ENCODE measurements at places on chromosomes 2 and 18.
A peak's percentile ranks its signal among the peaks of the same experiment; 100 is the strongest.

DNA sequence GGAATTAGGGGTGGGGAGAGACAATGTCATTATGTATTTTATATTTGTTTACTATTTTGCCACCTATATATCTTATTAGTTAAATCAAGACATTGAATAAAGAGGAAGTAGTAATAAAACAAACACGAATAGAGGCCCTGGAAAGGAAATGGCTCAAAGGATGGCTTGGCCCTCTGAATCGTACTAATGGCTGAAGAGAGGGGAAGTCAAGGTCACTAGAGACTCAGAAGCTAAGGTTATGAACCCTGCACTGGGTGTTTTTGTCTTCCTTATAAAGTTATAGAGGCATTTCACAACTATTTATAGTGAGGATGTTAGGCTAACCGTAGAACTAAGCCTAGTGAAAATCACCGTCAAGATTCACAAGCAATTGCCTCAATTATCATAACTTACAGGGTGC is 685.9 kb downstream of the ARHGAP15 start:
- DNase-seq: no peak

- no peak for DNase-seq
Measured at GRCh38 chr18:38576916-38577315, 1011.3 kb upstream of the CELF4 start.

- DNase-seq: no peak
Measured at GRCh38 chr18:42183746-42184145, 228.7 kb downstream of the PIK3C3 start.

DNA sequence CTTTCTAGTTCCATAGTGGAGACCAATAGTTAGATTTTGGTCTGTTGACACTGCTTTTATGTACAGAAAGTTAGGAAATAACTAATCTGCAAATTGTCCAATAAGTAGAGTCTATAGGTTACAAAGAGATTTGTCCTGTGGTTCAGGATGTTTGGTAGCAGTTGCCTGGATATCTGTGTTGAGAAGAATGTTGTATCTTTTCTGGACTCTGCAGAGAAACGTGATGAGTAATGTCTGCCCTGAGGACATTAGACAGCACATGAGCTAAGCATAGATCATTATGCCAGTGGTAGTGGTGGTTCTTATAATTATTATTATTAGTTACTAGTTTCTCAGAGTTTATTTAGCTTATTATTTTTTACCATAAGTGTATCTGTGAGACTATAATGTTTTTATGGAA is 65.8 kb downstream of the ANKRD62 start:
- no peak for DNase-seq

DNA sequence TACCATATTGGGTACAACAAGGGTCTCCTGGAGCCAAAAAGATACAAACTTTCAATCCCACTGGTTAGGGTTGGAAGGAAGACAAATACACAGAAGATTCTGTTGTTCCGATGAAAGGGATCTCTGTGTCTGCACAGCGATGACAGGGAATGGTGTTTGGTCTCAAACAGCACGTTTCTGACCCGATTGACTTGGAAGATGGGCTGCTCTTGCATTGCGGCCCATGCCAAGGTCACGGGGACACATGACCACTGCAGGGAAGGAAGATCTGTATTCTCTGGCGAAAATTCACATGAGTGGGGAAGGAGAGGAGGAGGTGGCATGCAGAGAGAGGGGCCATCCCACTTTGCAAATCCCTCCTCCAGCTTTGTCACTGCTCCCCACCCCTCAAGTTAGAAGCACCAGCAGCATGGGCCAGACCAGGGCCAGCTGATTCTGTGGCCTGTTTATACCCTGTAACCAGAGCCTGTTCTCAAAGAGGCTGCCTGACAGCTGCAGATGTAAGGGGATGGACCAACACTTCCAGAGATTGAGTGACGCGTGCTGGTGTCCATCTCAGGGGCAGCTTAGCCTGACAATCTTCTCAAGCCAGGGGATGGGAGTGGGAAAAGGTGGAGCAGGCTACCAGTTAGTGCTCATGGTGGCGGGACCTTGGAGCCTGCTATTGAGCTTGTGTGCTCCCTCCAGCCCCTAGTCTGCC is 57.2 kb downstream of the TNP1 start:
- no peak for DNase-seq

- DNase-seq: no peak
Measured at GRCh38 chr2:175599966-175600831, 401.9 kb downstream of the LNPK start.

GRCh38 chr2:174013315-174013751 is 48.2 kb upstream of the SP3 start:
- no peak for DNase-seq

- no peak for DNase-seq
Measured at GRCh38 chr18:59451073-59451472, 92.0 kb upstream of the LMAN1 start.

DNA sequence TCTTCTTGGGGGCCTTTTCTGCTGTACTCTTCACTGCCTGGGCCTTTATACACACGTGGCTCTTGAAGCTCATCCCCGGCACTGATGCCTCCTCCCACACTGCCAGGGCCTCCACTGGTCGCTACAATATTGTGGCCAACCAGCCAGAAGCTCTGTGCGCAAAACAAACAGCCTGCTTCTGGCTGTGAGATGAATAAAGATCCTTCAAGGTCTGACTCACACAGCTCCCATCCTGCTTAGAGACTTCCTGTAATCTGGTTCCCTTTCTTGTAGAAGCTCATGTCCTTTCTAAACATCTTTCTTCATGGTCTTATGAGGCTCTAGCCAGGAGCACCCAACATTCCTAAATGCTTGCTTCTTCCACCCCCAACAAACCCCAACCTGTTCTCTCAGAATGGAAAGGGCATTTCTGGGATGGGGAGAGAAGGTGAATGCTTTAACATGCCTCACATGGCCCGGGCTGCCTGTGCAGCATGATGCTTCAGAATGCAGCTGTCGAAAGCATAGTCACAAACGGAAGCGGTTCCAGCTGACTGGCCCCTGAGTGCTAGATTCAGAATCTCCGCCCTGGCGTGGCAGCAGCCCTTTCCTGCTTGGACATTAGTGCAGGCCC is 24.6 kb downstream of the NRP2 start:
- DNase-seq: peak; percentile 74

- no peak for DNase-seq
Measured at GRCh38 chr18:48502906-48503305, 35.9 kb upstream of the CTIF start.

GRCh38 chr18:77482190-77483085 is 232.8 kb downstream of the GALR1 start:
- DNase-seq: no peak

DNA sequence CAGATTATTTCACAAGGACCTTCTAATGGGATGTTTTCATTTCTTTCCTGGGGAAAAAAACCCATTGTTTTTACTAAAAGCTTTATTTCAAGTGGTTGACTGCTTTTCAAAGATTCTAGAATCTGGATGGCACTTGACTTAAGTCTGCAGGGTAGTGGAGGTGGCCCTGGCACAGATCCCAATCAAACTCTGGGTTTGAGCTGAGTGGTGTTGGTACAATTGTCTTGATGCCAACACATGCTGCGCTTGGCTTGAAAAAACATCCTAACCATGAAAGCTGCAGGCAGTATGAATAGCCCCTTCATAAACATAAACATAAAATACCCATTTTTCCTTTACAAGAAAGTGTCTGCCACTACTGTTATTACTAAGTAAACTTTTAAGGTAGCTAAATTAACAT is 3.6 kb downstream of the PAPOLG start:
- DNase-seq: no peak

DNA sequence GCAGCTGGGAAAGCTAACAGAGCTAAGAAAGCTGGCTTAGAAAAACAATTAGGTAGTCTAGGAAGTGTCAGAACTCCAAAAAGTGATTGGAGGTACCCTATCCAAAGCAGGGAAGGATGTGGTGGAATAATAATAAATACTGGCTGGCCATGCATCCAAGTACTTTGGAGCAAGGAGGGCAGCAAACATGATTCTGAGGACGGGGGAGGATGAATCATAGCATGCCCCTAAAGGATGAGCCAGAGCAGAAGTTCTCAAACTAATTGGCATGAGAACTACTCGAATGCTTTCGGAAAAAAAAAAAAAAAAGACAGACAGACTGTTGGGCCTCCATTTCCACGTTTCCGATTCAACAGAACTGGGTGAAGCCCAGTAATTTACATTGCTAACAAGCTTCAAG is 2.4 kb downstream of the CWC22 start:
- DNase-seq: no peak

DNA sequence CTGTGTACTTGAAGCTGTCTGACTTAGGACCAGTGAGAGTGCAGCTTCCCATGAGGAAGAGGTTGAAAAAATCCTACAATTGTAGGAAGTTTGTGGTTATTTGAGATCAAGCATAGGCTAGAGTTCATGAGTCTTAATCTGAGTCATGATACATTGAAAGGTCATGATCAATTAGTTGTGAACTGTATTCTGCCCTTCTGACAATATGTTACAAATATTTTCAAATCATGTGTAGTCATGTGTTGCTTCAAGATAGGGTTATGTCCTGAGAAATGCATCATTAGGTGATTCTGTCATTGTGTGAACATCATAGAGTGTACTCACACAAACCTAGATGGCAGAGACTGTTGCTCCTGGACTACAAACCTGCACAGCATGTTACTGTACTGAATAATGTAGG is 68.4 kb upstream of the MFF start:
- DNase-seq: no peak

- no peak for DNase-seq
Measured at GRCh38 chr2:153891051-153891450, 19.3 kb downstream of the GALNT13 start.

- no peak for DNase-seq
Measured at GRCh38 chr2:70717431-70718038, 50.5 kb downstream of the ADD2 start.

DNA sequence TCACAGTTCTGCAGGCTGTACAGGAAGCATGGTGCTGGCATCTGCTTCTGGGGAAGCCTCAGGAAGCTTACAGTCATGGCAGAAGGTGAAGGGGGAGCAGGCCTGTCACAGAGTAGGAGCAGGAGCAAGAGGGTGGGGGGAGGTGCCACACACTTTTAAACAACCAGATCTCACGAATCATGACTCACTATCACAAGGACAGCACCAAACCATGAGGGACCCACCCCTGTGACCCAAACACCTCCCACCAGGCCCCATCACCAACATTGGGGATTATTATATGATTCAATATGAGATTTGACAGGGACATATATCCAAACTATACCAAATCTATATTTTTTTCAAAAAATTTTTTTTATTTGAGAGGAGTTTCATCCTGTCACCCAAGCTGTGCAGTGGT is 51.0 kb upstream of the GLS start:
- no peak for DNase-seq

GRCh38 chr2:32852856-32853255 is 93.9 kb upstream of the LTBP1 start:
- DNase-seq: no peak

DNA sequence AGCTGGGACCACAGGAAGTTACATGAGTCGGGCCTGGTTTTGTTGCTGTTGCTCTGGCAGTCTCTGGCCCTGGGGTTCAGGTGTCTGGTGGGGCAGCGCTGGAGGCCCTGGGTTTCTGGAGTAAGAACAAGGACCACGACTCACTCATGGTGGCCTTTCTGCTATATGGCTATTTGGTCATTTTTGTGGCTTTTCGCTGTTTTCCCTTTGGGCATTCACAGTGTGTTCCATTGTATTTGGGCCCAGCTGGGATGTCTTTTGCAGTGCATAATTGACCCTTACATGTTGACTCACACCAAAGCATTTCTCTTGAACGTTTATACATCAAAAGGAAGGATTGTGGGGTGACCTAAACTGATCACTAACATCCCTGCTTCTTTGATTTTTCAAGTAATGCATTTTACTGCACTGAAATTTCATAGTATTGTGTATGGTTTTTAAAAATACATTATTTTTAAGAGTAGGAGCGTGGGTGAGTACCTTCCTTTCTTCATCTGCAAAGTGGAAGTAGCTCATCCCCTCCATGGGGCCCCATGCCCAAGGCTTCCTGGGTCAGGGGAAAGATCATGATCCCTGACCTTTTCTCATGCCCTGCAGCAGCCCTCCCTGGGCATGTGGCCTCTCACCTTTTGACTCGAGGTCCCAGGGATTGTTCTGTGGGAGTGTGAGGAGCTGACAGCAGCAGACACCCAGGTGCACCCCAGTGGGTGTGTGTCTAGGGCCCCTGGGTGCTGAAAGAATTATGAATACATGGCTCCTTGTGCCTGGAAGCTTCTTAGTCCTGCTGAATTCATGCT is 225.5 kb downstream of the AGAP1 start:
- DNase-seq: no peak

GRCh38 chr2:136916131-136916530 is 150.8 kb downstream of the THSD7B start:
- DNase-seq: no peak

GRCh38 chr2:62309465-62310091 is 113.7 kb downstream of the B3GNT2 start:
- DNase-seq: no peak

DNA sequence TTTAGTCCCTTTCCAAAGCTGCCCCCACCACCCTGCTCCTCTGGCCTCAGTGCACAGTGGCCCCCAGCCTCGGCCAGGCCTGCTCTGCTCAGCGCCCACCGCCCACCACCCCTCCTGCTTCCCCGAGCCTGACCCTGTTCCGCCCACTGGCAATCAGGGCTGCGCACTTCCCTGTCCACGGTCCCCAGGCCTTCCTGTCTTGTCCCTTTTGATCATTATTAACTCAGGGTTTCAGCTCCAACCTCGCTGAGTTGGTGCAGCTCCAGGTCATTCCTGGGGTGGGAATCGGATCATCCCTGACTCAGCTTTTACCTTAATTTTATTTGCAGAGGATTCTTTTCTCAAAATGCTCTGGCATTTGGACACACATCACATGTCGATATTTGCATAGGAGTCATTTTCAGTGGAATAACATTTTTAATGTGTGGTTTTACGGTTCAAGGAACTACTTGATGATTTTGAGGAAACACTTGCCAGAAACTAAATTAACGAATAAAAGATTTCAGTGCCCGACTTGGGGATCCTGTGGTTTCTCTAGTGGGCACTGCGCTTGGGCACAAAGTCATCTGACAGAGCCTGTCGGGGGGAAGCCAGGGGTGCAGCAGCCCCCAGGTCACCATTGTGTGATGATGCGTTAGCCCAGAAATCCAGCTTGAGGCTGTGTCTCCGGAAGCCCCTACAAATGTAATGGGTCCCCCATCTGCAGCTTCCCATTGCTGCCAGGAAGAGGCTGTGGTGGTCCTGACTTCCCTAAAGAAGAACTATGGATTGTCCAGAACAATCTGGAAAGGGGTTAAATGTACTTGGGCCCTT is 1.0 kb upstream of the ESPNL start:
- DNase-seq: no peak

DNA sequence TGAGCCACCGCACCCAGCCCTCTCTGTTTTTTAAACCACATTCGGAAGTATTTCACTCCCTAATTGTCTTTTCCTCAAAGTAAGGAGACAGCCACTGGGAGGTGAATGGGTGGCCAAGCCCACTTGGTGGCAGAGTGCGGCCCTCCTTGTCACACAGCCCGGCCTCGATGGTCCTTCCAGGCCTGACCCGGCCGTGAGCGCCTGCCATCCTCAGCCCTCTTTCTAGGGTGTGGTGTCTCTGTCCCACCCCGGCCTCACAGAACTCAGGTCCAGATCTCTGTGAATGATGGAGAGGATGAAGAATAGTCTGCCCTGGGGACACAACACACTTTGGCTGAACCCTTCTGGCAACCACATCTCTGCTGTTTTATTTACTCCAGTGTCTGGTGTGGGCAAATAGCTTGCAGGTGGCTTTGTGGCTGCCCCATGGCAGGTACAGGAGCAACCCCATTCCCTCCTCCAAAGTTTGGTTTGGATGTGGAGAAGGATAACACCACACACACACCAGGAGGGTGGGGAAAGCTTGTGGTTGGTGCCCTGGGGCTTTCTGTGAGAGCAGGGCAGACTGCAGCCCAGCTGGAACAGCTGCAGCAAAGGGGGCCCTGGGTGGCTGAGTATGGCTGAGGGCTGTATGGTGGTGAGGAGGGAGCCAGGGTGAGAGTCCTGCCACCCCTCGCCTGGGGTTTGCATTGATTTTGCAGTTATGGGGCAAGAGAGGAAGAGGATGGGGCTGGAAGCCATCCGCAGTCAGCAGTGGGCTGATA is 88.6 kb downstream of the FAM168B start:
- no peak for DNase-seq
